ENCODE measurements at places on chromosomes 5 and 9.

GRCh38 chr5:160477266-160477970, 55.8 kb downstream of the PTTG1 start:
- no peak for DNase-seq

DNA sequence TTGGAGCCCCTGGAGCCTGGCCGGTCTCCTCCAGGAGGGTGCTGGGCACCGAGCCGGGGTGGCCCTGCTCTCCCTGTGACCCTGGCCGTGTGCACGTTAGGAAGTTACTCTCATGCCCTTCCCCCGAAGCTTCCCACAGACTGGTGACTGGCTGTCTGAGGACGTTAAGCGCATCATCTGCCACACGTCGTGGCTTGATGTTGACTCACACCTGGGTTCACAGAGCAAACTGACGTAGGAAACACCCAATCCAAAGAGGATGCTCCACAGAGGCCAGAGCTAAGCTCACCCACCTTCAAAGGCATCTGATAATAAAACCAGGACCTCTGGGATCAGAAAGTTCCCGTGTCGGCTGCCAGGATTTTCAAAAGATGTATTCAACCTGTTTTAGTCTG, 152.9 kb upstream of the PHYKPL start:
- DNase-seq = no peak

DNA sequence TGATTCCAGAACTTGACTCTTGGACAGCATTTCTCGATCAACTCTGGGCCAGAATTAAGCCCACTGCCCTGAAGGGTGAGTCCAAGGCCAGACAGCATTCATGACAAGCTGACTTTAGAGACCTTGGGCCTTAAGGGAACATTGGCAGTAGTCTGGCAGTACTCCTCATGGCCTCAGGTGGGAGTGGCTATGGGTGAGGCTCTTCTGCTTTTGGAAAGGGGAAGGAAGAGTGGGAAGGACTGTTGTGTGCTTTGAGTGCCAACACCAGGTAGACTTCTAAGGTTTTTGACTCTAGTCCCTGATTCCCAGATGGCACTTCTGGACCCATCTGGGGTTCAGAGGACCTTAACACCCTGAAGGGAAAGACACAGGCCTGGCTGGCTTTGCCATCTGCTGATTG, 530.4 kb downstream of the ACTL7B start:
- no peak for DNase-seq

DNA sequence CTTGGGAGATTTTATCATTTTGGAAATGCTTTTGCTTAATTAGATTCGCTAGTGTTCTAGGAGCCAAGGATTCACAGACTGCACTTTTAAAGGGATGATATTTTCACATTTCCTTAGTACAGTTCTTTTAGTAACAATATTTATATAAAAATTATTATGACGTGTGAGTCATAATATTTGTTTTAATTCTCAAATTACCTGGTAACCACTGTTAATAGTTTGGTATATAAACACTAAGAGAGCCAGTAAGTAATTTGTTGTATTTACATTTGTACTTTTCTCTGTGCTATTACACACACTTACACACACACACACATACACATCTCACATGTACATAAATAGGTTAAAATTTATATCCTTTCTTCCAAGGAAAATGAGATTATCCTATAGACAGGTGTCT, 58.8 kb upstream of the RAD23B start:
- no peak for DNase-seq

DNA sequence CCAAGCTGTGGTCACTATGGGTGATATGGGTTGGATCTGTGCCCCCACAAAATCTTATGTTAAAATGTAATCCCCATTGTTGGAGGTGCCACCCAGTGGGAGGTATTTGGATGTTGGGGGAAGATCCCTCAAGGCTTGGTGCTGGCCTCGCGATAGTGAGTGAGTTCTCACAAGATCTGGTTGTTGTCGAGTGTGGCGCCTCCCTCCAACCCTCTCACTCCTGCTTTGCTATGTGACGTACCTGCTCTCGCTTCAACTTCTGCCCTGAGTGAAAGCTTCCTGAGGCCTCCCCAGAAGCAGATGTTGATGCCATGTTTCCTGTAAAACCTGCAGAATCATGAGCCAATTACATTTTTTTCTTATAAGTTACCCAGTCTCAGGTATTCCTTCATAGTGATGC, 35.5 kb downstream of the UGT3A2 start:
- DNase-seq = no peak

- DNase-seq = no peak
Measured at GRCh38 chr9:38347271-38347671, 45.2 kb upstream of the ALDH1B1 start.
